Left cardiac atrium (tissue), 4 donors: ENCODE measurements at places on chromosomes 3 and 15. TPM values are rescaled to one million over a fixed set of nuclear protein-coding genes. Genes with fewer than 3 reads are reported as not detected.

The NMNAT3 gene
- 14.8 TPM for total RNA-seq

The SHC4 gene
- 1.8 TPM for total RNA-seq

The DCBLD2 gene
- 38.2 TPM for total RNA-seq

The TSC22D2 gene
- 24.0 TPM for total RNA-seq

The PLIN1 gene
- 245 TPM for total RNA-seq

The TRPM1 gene
- 0.24 TPM for total RNA-seq

The CCDC33 gene
- not detected for total RNA-seq

DNA sequence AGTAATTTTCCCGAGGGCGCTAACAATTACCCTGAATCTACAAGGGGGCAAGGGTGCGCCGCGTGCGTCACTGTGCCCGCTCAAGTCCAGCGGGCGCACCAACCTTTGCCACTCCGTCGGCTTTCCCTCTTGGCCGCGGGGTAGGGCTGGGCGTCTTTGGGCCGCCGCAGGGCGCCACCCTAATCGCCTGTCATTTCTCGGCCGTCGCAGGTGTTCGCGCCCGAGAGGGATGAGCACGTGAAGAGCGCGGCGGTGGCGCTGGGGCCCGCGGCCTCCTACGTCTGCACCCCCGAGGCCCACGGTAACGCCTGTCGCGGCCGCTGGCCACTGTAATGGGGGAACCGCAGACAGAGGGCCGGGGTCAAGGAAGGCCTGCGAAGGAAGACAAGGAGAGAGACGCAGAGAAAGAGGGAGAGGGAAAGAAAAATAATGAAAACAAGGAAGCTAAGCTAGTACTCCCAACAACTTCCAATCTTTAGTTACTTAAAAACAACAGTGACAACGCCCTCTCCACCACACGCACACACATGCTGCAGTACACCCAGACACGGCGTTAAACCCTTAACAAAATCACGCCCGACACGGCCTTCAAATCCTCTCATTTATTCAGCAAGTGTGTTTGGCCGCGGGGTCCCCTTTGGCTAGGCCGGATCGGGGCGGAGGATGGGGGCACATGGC, 3.8 kb downstream of the SKOR1 start:
- no peak for DNase-seq

DNA sequence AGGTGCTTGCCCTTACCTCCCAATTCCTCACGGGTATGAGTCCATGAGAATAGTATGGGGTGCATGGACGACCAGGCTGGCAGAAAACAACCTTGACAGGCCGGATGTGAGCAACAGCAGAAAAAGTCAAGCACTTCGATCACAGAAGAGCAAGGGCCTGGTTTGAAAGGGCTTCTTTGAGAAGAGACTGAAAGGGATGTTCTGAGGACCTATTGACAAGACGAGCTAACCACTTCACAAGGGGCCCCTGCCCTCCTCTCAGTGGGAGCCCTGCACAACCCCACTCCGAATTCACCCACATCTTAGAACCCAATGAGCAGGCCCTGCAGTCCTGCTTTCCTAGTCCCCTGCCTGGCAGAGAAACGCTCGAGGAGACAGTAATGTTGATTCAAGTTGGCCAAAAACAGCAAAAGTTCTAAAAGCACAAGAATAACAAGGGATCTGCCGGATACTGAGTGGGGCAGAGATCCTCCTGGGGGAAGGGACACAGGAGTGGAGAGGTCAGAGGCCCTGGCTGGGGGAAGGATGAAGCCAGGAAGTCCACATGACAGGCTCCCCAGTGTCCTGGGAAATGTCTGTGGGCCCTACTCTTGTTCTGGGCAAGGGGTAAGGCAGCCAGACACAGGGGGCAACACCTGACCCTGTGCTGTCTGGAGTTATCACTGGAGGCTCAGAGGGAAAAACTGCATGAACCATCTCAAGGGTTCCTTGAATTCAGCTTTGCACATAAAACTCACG, 14.8 kb upstream of the CX3CR1 start:
- no peak for DNase-seq

DNA sequence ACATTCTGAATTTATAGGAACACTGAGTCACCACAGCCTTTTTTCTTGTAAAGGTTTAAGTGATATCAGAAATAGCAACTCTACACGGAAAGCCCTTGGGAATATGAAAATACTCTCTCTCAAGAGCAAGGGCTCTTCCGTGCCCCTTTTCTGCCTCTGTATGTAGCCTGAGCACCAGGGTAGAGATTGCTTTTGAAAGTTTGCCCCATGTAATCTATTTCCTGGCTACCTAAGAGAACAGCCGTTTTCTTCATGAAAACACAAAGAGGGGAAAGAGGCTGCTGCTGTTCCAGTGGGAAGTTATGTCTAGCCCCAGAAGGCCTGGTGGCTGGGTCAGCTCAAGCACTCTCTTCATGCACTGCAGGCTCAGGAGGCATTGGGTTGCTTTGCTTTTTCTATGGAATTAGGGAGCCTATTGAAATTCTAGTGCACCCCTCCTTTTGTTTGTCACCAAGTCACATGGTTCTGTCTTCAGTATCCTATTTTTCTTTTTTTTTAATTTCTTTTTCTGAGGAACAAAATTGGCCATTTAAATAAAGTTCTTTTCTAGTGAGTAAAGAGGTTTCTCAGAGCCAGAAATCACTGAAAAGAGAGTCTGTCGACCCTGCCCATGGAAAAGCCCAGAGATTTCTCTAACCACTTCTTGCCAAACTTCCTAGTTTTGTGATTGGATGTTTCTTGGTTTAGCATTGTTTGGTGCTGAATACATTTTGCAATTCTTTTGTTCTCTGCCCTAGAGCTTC, 39.5 kb downstream of the TIGIT start:
- no peak for DNase-seq

- DNase-seq, result no peak
These were observed 383.9 kb upstream of the DPH6 start for GRCh38 chr15:35929740-35930444.

DNA sequence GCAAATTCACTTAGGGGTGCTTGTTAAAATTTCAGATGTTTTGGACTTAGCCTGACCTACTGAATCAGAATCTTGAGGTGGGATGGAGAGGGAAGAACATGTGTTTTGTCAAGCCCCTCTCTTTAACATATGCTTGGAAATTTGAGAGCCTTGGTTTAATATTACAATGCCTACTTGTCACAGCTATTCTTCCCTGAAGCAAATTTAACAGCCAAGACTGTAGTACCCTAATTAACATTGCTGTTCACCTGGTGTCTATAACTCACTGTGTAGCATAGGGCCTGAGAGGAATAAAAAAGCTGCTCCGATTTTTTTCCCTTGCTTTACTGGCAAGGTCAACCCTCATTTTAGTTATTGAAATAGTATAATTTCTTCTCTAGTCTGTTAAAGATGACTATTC, 880.1 kb downstream of the CADM2 start:
- no peak for DNase-seq

GRCh38 chr15:99016680-99017321, 9.2 kb upstream of the PGPEP1L start:
- DNase-seq, result no peak

GRCh38 chr3:112958811-112959560, 15.9 kb downstream of the CD200R1 start:
- no peak for DNase-seq

- peak; percentile 72 for DNase-seq
These were observed 3.0 kb downstream of the INKA1 start for GRCh38 chr3:49805897-49806701.

- no peak for DNase-seq
These were observed 86.5 kb downstream of the FRMD4B start for GRCh38 chr3:69299344-69299743.

GRCh38 chr3:54225841-54226528, 103.6 kb downstream of the CACNA2D3 start:
- no peak for DNase-seq

DNA sequence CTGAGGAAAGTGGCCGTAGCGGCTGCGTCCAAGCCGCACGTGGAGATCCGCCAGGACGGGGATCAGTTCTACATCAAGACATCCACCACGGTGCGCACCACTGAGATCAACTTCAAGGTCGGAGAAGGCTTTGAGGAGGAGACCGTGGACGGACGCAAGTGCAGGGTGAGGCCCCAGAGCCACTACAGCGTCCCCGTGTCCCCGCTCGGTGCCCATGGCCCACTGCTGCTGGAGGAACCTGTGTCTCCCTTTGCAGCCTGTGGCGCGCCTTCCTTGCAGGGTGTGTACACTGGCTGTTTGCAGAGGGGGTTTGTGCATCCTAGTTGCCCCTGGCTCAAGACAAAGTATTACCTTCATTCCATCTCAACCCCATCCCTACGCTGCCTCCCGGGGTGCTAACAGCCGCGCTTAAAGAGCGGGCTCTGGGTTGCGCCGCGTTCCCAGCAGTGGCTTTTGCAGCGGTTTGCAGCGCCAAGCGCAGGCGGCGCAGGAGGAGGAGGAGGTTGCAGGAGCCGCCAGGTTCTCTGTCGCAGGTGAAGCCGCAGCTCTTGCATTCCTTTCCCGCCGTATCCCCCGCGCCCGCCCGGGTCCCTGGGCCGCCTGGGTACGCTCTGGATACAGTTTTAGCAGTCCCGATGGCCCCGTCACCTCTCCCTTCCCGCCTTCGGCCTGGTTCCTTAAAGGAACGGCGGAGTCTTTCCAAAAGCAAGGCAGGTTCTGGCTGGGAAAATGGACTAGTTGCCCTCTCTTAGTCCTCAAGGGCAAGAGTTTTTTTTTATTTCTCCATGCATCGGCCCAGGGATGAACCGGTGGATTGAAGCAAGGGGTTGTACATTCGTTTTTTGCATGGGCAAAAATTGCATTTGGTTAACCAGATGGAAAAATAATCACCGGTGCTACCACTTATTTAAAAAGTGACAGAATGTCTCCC, 1.2 kb downstream of the CRABP1 start:
- DNase-seq, result no peak

DNA sequence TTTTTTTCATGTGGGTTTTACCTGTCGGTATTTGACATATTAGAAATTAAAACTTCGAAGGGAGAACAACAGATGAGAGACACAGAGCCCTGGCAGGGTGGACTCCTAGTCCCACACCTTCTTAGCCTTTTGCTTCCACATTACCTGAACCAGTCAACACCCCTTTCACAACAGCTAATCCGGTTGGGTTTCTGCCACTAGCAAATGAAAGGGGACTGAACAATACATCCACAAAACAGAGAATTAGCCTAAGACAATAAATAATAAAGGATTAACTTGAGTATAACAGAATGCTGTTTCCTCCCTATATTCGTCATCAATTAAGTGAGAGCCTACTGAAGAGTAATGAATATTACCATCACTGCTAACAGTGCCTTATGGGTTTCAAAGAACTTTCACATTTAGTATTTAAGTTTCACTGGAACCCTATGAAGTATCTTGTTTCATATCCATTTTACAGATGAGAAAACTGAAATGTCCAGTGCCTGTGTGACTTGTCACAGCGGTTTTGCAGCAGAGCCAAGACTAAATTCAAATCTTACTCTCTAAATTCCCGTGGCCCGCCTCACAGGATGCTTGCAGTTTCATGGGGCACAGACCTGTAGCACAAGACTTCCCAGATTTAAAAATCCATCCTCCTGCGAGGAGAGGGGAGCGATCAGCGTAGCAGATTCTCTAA, 1.0 kb upstream of the RAB8B start:
- DNase-seq, result no peak

DNA sequence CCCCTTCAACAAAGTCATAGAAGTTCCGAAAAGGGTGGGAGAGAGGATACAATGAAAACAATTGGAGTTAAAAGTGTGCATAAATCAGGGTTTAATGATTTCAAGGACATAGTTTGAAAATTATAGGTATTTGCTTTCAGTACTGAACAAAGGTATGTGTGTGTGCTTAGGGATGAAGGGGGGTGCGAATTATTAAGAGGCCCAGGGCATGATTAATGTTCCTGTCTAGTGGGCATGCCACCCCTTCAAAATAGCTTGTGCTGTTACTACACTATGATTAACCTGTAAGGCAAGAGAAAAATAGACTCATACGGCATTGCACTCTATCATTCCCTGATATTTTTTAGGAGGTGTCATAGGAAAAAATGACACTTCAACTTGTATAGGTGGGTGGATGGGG, 731.6 kb downstream of the NAALADL2 start:
- DNase-seq, result no peak

DNA sequence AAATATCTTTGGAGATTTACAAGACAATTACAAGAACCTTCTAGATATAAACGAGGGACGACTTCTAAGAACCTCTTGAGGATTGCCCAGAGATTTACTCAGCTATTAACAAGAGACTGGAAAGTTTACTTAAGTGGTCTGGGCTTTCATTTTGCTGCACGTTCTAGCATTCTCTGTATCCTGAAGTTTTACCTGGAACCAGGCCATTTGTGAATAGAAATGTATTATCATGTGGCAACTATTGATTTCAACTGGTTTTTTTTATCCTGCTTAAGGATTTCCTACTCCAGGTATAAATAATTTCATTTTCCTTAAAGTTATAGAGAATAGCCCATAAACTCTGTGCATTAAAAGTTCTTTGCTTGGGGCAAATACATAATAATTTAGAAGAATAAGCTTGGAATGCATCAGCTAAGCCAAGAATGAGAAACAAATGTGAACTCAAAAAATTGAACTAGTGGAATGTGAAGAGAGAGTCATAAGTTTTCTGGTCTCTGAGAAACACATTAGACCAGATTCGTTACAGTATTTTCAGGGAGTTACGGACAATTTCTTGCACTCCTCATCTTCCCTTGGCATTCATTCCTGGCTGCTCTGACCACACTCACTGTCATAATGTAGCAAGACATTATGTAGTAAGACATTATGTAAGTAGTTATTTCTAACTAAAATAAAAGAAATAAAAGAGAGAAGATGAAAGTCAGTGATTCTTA, 1.3 kb downstream of the AQP9 start:
- no peak for DNase-seq

DNA sequence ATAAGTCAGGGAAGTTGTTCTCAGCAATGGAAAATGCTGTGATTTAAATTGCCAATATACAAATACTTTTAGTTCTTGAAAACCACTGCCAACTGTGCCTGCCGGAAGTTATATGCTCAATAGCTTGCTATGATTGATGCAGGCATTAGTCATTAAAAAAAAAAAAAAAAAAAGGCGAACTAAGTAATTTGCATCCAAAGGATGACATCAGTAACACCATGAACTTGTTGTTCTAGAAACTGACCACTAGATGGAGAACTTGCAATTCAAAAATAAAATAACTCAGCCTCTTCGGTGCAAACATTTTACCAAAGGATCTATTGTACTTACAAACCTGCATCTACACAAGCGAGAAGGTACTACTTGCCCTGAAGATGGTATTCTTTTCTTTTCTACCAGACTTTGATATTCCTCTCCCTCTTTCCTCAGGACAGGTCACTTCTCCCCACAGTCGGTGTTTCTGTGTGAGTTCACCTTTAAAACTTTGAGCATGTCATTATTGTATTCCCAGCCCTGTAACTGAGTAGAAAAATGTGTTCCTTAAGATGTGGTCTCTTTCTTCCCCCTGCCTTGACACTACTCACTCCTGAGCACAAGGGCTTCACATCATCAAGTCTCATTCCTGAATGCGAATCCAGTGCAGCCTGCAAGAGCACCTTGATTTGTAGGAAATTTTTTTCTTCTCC, 115.0 kb upstream of the VEPH1 start:
- DNase-seq, result no peak

DNA sequence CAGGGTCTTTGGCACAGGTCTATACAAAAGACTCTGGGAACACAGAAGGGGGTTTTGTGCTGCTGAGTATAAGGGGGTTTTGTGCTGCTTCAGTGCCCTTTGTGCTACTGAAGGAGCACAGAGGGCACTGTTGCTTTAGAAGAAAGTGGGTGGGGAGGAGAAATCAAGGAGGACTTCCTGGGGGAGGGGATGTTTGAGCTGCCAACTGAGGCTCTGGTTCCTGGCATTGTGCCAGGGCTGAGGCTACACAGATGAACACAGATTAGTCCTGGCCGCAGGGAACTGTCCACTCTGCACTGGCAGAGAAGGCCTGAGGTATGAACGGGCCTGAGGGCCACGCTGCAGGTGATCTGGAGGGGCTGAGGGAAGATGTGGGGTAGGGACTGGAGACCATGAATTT, 32.2 kb upstream of the SEC13 start:
- DNase-seq, result no peak
